ENCODE measurements at places on chromosomes 16 and 17.
A peak's percentile ranks its signal among the peaks of the same experiment; 100 is the strongest.

DNA sequence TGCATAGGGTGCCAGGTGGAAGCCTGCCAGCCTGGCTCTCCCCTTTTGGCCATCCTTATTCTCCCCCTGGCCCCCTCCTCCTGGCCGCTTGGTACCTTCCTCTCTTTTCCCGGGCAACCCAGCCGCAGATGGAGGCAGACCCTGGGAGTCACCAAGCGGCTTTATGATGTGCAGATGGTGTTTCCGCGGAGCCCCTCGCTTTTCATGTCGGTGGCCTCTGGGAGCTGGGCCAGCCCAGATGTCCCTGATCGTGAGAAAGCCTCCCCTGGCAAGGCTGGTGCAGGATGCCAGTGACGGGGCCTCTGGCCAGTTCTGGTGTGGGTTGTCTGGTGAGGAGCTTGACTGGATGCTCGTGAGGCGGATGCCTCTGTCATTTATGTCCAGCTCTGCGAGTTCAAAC lies 18.0 kb upstream of the BRD7 start:
- DNase-seq = no peak

DNA sequence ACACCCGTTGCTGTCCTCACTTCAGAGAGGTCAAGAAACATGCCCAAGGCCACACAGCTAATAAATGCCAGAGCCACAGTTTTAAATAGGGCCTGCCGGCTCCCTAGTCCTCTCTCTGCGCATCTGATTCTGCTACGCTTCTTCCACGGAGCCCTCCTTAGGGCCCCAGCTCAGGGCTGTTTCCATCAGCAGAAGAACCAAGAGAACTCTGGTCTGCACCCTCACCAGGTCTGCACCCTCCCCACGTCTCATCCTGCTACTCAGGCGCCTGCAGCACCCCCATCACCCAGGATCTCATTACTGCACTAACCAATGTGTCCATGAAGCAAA lies 79.5 kb upstream of the NKD1 start:
- no peak for DNase-seq

- no peak for DNase-seq
These were observed 3.3 kb downstream of the ERBB2 start for GRCh38 chr17:39702901-39703893.

DNA sequence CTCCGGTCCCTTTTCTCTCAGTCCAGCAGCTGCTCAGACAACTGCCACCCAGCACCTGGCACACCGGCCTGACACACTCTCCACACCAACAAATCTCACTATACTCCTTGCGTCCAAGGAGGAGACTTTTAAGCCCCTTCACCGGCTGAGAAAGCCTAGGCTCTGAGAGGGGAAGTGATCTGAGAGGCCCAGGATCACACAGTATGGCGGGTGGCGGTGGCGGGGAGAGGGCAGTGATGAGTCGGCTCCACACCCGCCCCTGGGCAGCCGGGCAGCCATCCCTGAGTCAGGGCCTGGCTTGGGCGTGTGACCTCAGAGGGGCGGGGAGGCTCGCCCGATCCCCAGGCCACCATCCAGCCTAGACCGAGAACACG lies 569 bp downstream of the FLII start:
- peak; percentile 68 for DNase-seq

DNA sequence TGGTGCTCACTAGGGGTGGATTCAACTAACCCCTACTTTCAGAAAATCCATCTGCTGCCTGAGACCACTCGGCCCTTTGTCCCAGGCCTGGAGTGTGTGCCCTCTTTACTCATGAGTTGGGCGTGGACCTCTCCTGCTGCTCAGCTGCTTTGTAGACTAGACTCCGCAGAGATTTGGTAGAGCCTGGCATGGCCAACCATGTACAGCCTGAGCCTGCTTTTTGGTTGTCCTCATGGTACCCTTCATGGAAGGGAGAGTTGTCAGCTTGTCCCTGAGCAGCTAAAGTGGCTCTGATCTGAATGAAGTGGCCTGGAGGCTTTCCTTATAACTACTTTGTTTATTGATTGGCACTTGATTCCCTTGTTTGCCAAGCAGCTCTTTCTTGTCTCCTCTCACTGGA lies 1.5 kb downstream of the EDC4 start:
- DNase-seq = no peak

DNA sequence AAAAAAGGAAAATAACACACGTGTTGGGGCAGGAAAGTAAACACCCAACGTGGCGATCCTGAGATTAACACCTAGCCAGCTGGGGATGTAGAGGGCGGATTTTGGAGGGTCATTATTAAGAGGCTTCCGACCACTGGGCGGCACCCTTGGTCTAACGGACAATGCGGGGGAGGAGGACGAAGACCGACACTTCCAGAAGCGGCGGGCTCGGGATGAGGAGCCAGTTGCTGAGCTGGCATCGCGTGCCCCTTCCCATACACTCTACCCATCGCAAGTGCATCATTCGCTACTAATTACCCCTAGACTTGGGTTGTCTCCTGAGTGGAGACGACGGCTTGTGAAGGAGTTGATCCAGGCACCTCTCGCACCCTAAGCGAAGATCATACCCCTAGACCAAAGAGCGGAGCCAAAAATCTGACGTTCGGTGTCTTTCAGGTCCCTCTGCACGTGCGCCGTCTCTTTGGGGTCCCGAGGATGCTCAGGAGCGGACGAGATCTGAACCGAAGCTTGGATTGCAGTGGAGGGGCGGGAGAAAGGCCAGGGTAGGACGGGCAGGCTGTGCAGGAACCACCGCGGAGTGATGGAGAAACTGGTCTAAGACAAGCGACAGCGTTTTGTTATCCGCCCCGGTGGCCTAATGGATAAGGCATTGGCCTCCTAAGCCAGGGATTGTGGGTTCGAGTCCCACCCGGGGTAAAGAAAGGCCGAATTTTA lies 17.6 kb downstream of the ZNF213 start:
- DNase-seq = peak; percentile 96

DNA sequence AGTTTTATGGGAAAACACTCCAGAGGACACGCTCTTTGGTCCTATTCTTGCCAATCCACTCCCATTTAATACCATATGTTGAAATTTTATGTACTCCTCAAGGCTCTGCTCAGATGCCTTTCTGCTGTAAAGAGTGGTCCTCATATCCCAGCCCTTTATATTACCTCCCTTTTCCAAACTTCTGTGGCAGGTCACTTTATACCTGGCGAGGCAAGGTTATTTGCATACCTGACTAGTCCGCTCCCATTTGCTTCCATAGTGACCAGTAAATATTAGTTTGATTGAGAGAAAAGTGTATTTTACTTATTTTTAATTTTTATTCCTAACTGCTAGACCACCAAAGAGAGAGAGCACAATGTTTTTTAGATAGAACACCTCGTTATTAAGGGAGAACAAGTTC lies 17.3 kb downstream of the KRT12 start:
- DNase-seq = no peak

- no peak for DNase-seq
These were observed 6.2 kb upstream of the EVI2A start for GRCh38 chr17:31327534-31328159.

DNA sequence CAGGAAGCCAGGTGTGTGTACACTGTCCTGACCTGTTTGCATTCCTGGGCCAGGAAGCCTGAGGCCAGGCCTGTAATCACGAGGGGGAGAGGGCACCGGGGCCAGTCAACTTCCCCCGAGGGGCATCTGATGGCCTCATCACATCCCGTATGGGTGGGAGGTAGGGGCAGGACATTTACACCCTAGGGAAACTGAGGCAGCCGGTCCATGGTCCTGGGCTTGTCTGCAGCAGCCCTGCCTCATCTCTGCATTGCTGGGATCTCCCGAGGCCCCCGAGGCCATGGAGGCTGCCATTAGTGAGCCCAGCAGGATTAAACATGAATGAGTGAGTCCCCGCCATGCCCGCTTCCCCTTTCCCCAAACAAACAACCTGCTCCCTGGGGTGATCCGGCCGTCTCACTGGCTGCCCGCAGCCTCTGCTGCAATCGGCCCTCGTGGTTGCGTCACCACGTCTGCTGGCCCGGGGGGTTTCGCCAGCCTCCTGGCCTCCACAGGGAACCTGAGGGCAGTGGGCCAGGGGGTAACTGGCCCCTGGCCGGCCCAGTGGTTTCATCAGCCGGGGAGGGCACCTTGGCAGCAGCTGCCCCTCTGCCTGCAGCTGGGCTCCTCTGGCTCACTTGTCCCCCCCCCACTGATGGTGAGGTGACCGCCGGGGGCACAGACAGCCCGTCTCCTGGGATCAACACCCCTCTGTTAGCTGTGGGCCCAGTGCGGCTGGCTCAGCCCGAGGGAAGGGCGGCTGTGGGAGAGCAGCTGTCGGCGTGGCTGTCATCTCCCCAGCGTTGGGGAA lies 88.3 kb upstream of the GSE1 start:
- DNase-seq = no peak

DNA sequence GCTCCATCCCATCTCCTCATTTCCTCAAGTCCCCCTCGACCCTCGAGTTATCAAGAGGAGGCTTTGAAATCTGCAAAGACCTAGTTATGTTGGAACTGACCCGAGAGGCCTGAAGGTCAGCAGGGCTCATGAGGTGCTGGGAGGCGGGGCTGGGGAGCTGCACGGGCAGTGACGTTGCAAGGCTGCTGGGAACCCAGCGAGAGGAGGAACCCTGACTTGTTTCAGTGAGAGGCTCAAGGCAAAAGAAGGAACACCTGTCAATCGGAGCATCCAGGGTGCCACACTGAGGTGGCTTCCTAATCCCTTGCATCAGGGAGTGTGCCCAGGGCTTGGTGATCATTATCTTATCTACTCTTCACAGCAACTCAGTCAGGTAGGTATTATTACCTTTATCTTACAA lies 86.9 kb downstream of the CDH11 start:
- no peak for DNase-seq

DNA sequence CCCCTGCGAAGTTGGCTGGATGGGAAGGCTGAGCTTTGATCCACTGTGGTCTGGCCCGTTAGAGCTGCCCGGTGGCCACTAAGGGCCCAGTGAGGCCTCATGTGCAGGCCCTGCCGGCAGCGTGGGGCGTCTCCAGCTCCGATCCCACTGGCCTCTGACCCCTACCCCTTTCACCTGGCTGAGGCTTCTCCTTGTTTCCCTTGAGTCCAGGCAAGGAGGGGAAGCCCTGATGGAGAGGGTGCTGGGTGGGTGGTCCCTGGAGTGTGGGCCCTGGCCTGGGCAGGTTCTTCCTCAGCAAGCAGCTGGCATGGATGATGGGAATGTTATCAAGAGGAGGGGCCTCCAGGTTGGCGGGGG lies 356.8 kb downstream of the SEC14L1 start:
- peak; percentile 13 for DNase-seq

GRCh38 chr17:53516636-53517035 lies 306.1 kb upstream of the KIF2B start:
- no peak for DNase-seq

DNA sequence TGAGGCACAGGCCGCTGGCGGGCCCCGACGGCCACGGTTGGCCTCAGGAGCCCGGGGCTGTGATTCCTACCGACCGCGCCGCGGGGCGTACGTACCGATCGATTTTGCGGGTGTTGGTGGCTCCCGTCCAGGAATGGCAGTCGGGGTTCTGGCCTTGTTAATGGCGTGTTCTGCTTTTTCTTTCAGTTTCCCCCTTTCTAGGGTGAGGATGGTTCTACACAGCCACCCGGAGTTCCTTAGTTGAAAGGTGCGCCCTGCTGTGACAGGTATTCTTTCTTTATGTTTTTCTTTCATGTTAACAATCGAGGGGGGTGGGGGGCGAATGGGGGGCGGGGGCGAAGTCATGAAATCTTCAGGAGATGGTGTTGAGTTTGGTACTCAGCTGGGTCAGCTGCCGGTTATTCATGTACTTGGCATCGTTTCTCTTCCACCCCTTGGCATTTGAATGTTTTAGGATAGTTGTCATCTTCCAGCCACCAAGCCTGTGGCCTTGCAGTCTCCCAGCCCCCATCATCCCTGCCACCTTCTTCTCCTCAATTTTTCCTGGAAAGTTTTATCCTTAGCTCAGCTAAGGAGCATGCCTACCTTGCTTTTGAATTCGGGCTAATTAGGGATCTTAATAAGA lies 802 bp downstream of the CYLD start:
- no peak for DNase-seq

DNA sequence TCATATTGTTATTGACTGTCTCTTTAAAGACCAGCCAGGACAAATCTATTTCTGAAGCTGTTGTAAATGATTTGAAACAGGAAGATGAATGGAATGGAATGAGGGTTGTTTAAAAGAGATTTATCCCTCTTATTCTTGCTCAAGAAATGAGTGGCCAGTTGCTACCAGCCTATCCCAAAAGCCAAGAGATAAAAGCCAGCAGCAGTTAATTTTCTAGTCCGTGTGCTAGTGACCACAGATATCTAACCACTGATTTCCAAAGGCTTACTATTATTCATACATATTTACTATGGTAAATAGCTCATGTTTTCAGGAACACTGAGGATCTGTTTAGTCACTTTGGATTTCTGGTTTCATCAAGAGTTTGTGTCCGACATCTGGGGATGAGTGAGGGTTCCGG lies 105.7 kb downstream of the CDH13 start:
- DNase-seq = no peak

DNA sequence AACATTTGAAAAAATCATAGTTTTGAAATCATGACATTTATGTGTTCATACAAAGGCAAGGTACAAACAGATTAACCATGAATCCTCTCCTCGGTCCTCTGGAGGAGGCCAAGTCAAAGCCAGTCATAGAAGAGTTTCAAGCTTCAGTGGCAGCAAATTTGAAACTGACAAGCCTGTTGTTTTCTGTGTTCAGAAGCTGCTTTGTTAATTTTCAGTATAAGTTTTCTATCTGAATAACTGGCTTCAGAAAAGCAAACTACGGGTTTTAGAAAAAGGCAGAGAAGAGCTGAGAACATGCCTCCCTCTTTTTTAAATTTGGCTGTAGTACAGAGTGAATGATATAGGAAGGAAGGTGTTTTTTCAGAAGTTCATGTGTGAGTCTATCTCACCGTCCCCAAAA lies 79.6 kb upstream of the CLEC18B start:
- no peak for DNase-seq

- DNase-seq = no peak
These were observed 578 bp downstream of the AOC2 start for GRCh38 chr17:42844761-42845555.
